Liver (tissue), 10 donors: ENCODE measurements at places on chromosomes 3 and 15. TPM values are rescaled to one million over a fixed set of nuclear protein-coding genes. Genes with fewer than 3 reads are reported as not detected.

Gene DHFR2
- total RNA-seq, result 3.9 TPM

GRCh38 chr15:29418931-29419330 lies 149.3 kb upstream of the NSMCE3 start:
- no peak for DNase-seq

- no peak for DNase-seq
Observed at GRCh38 chr3:149384167-149384566, 6.7 kb upstream of the TM4SF1 start.

- no peak for DNase-seq
Observed at GRCh38 chr3:37891227-37891626, 29.5 kb downstream of the CTDSPL start.

DNA sequence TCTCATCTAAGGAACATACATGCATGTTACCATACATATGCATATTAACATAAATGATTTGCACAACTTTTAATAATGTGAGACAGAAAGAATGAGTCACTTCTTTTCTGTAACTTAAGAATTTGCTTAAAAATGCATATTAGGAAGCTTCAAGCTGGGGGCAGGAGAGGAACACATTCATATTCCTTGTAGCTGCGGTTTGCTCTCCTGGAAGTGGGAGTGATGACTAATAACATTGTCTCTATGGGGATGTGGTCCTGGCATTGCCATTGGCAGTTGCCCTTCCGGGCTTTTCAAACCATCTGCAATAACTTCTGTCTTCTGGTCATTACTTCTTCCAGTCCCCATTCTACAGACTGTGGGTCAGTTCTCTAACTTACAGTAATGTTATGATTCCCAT lies 15.6 kb downstream of the CHST2 start:
- no peak for DNase-seq

- no peak for DNase-seq
Observed at GRCh38 chr3:27317096-27317495, 52.1 kb downstream of the NEK10 start.

GRCh38 chr3:23304424-23304823 lies 101.3 kb downstream of the UBE2E2 start:
- no peak for DNase-seq

- no peak for DNase-seq
Observed at GRCh38 chr3:184742676-184743135, 30.8 kb upstream of the MAGEF1 start.

DNA sequence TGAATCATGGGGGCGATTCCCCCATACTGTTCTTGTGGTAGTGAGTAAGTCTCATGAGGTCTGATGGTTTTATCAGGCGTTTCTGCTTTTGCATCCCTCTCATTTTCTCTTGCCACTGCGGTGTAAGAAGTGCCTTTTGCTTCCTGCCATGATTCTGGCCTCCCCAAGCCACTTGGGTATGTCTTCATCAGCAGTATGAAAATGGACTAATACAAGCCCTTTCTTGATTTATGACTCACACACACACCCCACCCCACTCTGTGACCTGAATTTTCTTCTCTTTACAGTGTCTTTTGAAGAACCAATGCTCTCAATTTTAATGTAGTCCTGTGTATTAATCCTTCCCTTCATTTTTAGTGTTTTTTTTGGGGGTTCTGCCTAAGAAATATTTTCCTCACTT lies 244.8 kb downstream of the PLCL2 start:
- DNase-seq, result no peak

DNA sequence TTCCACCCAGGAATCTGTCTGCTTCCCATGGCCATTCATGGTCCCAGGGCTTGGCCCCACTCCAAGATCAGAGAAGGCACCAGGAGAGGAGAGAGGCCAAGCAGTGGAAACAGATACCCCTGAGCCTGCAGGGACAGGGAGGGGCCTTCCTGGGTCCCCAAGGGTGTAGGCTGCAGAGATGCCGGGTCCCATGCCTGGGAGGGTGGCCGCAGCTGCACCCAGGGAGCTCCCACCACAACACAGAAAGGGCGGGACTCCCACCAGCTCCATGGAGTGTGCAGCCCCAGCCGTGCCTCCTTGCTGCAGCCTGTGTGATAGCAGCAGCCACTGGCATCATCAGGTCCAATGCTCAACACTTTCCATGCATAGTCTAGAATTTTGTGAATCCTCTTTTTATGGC lies 331.5 kb downstream of the UACA start:
- DNase-seq, result no peak

- no peak for DNase-seq
Observed at GRCh38 chr3:58794750-58795149, 128.2 kb upstream of the FAM3D start.

DNA sequence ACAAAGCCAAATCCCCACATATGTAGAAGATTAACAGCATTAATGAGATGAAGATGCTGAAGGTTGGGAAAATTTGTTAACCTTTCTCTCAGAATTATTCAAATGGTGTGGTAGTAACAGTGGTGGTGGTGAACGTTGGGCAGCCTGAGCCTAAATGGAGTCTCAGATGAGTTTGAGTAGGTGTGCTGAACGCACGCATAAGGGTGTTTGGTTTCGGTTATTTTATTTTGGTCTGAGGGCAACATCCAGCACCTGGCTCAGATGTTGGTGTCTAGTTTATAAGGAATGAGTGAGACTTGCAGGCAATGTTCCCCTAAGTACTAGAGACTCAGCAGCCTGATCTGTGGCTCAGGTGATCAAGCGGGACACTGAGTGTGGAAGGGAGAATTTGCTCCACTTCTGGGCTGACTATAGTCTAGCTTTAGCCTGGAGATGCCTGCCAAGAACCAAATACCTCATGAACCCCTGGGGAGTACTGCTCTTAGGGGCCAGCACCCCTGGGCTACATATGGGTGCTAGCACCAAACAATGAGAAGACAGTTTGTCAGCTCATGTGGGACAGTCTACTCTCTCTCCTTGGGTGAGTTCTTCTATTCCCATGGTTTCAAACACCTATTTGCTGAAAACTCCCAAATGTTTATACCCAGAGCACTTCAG lies 39.5 kb upstream of the ATP2C1 start:
- DNase-seq, result no peak

GRCh38 chr15:84878504-84878903 lies 6.0 kb upstream of the SLC28A1 start:
- peak; percentile 67 for DNase-seq

DNA sequence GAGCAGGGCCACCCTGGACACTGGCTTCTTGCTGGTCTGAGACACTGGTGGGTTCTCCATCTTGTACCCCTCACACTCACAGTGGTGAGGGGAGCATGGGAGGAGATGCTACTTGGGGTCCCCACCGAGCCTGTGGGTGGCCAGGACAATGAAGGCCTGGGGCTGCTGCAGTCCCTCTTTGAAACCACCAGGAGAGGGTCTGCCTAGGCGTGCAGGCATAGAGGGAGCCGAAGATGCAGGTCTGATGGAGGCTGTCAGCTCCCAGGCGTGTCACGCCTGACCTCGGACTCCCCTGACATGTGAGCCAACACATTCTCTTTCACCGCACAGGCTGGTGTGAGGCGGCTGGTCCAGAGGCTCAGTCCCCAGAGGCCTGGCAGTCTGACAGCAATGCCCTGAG lies 39.1 kb downstream of the NIPA2 start:
- DNase-seq, result no peak

DNA sequence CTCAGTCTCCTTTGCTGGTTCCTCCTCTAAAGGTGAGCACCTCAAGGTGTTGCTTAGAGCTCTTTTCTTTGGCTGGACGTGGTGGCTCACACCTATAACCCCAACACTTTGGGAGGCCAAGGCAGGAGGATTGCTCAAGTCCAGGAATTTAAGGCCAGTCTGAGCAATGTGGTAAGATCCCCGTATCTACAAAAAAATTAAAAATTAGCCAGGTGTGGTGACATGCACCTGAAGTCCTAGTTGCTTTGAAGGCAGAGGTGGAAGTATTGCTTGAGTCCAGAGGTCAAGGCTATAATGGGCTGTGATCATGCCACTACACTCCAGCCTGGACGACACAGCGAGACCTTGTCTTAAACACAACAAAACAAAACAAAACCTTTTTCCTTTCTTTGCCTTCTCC lies 28.3 kb downstream of the TOPBP1 start:
- DNase-seq, result no peak

GRCh38 chr3:167115331-167115934 lies 264.7 kb downstream of the ZBBX start:
- DNase-seq, result no peak

DNA sequence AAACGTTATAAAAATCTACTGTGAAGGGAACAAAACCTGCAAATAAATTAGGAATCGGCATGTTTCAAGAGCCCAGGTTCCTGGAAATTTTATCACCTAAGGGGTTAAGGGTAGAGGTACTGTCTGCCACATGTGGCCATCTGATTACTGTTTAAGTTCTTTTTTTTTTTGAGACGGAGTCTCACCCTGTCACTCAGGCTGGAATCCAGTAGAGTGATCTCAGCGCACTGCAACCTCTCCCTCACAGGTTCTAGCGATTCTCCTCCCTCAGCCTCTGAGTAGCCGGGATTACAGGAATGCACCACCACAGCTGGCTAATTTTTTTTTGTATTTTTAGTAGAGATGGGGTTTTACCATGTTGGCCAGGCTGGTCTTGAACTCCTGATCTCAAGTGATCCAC lies 35.8 kb downstream of the UQCC5 start:
- no peak for DNase-seq

DNA sequence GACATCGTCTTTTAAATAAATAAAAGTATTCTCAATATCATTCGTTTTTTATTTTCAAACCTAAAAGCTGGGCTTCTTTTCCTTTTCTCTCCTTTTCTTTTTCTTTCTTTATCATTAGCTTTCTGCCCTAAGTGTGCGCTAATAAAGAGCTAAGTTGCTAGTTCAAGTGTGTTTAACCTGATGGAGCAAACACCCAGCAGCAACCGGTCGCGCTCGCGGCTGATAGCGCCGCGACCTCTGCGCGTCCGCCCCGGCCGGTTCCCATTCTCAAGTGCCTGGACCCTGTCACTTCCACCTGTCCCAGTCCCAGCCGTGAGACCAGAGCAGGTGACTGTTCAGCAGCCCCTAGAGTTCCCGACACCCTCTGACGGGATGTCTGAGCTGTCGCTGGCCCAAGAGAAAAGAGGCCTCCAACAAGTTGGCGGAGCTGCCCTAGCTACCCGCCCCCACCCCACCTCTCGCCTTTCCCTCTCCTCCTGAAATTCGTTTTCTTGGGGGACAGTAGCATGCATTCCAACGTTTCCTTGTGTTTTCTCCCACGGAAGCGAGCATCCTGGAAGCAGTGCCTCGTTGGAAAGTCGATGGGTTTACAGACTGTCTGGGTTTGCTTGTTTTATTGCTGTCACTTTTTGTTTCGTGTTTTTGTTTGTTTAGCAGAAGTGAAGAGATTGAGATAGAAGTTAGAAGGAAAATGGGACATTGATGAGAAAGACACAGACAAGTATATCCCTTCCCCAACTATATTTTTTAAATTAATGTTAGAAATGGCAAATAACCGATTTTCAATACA lies 3.1 kb upstream of the MECOM start:
- DNase-seq, result no peak

- DNase-seq, result no peak
Observed at GRCh38 chr15:41698779-41699178, 38.6 kb downstream of the MGA start.

DNA sequence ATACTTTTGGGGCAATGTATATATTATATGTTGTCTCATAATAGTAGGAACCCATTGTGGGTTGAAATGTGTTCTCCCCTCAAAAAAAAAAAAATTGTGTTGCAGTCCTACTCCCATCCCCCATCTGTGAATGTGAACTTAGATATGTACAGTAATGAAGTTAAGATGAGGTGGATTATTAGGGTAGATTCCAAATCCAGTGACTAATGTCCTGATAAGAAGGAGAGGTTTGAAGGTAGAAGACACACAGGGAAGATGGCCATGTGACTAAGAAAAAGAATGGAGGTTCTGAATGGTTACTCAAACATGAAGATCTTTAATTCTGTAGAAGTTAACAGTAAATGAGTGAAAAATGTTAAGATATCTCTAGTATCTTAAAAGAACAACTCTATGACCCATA lies 3.0 kb upstream of the ATOSA start:
- no peak for DNase-seq

- DNase-seq, result no peak
Observed at GRCh38 chr3:136193278-136194054, 2.7 kb downstream of the MSL2 start.
